Activated CD4-positive, alpha-beta T cell treated with anti-CD3 and anti-CD28 coated beads, Interleukin-2, amount 10 ng/mL, durations not matched to agents 7 days and 5 days (primary cell): ENCODE measurements at places on chromosomes 3 and 15. TPM values are rescaled to one million over a fixed set of nuclear protein-coding genes. Genes with fewer than 3 reads are reported as not detected.

DNA sequence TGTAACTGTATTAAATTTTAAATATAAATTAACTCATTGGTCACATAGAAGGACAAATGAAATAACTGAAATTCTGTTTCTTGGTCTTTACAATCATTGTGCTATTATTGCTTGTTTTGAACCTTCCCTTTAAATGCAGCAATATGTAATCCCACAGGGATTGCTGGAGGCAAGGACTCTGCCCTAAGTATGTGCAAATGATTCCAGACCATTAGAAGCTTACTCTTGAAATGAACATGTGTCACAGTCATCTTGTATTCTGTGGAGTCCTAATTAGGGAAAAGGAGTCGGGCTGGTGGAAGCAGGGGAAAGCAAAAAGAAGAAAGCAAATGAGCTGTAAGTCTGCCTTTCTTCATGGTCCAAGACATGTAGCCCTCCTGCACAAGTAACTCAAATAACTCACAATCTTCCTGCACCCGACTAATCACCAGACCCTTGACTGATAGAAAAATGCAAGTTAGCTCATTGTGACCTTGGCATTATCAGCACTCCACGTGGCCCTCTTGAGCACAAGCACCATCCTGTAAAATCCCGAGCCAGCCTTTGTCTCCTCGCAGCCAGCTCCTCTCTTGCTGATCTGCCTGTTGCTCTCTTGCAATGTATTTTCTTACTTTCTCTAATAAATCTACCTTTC is 2.3 kb upstream of the TMPRSS7 start:
- H3K27ac ChIP-seq, result no peak overlapping the region
- H3K27me3 ChIP-seq, result peaks cover 2% of the 10 kb centered on the region
- no peaks in the 10 kb centered on the region for H3K4me1 ChIP-seq
- H3K36me3 ChIP-seq, result no peaks in the 10 kb centered on the region
- no peak for DNase-seq

GRCh38 chr3:108293858-108294257 is 2.5 kb upstream of the HHLA2 start:
- peaks cover 20% of the 10 kb centered on the region for H3K36me3 ChIP-seq
- DNase-seq, result peak; percentile 33
- H3K4me1 ChIP-seq, result peaks cover 69% of the 10 kb centered on the region
- peak overlapping the region; percentile 86 for H3K27ac ChIP-seq

DNA sequence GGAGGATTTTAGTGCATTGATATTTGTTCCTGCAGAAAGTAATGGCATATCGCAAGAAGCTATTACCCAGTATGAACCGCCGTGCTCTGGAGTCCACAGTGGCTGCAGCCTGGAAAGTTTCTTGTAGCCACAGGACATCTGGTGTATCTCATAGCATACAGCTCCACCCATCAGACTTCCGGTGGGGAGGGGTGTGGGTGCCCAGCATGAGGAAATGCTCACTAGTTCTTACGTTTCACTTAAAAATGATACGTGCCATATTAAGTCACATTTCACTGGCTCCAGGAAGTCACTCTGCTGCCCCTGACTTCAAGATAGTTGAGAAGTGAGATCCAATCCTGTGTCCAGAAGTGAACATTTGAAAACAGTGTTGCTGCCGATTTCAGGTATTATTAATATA is 990.4 kb downstream of the GBE1 start:
- H3K4me1 ChIP-seq, result no peaks in the 10 kb centered on the region
- no peaks in the 10 kb centered on the region for H3K36me3 ChIP-seq
- DNase-seq, result no peak
- H3K27me3 ChIP-seq, result no peaks in the 10 kb centered on the region
- no peak overlapping the region for H3K4me3 ChIP-seq

GRCh38 chr15:25709437-25710159 is 153.5 kb downstream of the ATP10A start:
- H3K4me3 ChIP-seq, result no peak overlapping the region
- no peaks in the 10 kb centered on the region for H3K4me1 ChIP-seq
- H3K27ac ChIP-seq, result no peak overlapping the region
- no peaks in the 10 kb centered on the region for H3K27me3 ChIP-seq
- peaks cover 13% of the 10 kb centered on the region for H3K36me3 ChIP-seq

GRCh38 chr3:139307072-139307491 is 36.7 kb upstream of the MRPS22 start:
- H3K4me3 ChIP-seq, result no peak overlapping the region
- no peak for DNase-seq
- peaks cover 9% of the 10 kb centered on the region for H3K4me1 ChIP-seq
- peaks cover 3% of the 10 kb centered on the region for H3K27me3 ChIP-seq
- H3K36me3 ChIP-seq, result no peaks in the 10 kb centered on the region
- no peak overlapping the region for H3K27ac ChIP-seq

GRCh38 chr3:164479406-164479805 is 598.9 kb downstream of the SI start:
- H3K4me3 ChIP-seq, result no peak overlapping the region
- DNase-seq, result no peak

- H3K4me1 ChIP-seq, result peaks cover 41% of the 10 kb centered on the region
- no peaks in the 10 kb centered on the region for H3K36me3 ChIP-seq
- H3K27me3 ChIP-seq, result peaks cover 4% of the 10 kb centered on the region
- H3K4me3 ChIP-seq, result no peak overlapping the region
- no peak for DNase-seq
Observed at GRCh38 chr15:60651734-60652141, 172.8 kb upstream of the ICE2 start.

GRCh38 chr15:40059821-40060220 is 20.8 kb upstream of the SRP14 start:
- no peak overlapping the region for H3K27ac ChIP-seq
- no peaks in the 10 kb centered on the region for H3K27me3 ChIP-seq

DNA sequence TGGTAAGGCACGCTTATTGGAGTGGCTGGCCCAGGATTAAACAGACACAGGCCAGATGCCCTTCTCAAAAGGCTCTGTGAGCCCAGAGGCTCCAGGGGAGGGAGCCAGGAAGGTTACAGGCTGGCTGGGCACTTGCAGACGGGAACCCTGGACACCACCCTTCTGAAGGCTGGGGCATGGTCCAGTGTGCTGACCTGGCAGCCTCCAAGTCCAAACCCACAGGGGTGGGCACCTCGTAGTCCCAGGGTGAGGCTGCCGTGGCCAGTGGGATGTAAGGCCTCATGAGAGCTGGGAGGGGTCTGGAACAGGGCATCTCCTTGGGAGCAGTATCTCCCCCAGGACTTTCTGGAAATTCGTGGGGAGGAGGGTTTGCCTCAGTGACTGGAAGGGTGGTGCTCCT is 19.6 kb downstream of the EFCC1 start:
- DNase-seq, result no peak
- no peaks in the 10 kb centered on the region for H3K36me3 ChIP-seq
- H3K27ac ChIP-seq, result no peak overlapping the region
- H3K4me1 ChIP-seq, result peaks cover 28% of the 10 kb centered on the region
- no peak overlapping the region for H3K4me3 ChIP-seq

DNA sequence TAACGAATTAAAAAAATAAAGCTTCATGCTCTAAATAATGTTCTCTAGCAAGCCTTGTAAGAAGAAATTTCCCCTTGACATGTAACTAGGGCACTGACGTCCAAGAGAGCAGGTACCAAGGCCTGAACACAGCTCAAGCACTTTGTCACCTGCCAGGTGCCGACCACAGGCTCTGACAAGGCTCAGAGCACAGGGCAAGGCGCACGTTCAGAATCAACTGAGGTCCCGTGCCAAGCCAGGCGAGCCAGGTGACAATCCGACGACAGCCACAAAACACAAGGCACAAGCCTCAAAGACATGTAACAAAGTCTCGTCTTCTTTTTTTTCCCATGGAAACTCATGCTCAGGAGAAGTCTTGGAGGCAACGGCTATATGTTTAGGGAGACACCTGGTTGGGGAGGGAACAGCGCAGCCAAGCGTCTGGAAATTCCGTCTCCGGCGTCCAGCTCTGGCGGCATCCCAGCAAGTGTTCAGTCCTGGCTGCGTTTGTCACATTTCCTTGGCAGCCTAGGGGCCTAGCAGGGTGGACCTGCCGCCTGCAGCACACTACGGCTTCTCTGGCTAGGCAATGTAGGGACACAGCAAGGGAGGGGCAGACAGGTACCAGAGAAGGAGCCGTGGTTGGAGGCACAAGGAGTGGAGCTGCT is 76.7 kb downstream of the ADAMTS17 start:
- H3K4me3 ChIP-seq, result no peak overlapping the region
- H3K4me1 ChIP-seq, result no peaks in the 10 kb centered on the region
- H3K36me3 ChIP-seq, result no peaks in the 10 kb centered on the region
- H3K27me3 ChIP-seq, result no peaks in the 10 kb centered on the region
- no peak overlapping the region for H3K27ac ChIP-seq

DNA sequence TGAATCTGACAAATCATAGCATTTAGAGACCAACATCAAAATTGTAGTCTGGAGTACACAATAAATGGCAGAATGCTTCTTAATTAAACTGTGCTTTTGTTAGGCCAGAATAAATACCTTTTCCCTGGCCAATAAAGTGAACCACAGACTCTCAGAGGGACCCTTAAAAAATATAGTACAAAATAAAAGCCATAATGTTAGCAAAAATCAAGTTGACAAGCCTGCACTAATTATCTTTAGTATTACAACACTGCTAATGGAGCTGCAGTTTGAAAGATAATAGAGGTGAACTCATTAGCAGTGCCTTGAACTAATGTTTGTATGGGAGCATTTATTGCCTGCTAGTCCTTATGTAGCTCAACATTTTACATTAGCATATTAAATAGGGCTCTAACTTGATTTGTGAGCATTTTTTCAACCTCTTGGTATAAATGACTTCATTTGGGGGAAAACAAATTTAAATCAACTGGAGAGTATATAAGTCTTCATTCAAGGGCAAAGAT is 801.3 kb downstream of the EPHA3 start:
- DNase-seq, result no peak
- no peak overlapping the region for H3K27ac ChIP-seq
- H3K4me1 ChIP-seq, result no peaks in the 10 kb centered on the region
- no peaks in the 10 kb centered on the region for H3K36me3 ChIP-seq

DNA sequence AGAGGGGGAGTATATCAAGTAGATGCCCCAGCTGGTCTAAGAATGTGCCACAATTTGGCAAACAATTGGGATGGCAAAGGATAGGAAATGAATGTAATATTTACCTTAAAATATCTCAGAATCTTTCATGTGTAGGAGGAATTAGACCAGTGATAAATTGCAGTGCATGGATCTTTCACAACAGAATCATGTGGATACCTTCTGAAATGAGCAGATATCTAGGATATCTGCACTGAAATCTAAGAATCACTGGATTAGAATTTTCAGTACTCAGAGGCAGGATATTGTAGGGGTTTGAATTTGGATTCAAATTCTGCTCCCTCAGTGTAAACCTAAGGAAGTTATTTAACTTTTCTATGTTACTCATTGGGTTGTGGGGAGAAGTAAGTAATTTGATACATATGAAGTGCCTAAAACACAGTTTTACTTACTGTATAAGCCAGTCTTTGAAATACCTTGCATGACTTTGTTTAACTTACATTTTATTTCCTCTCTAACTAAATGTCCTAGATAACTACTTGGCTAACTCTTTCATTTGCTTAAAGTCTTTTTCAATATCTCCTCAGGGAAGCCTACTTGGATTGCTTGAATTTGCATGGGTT is 8.8 kb downstream of the IL1RAP start:
- H3K27ac ChIP-seq, result no peak overlapping the region
- no peak for DNase-seq
- H3K4me1 ChIP-seq, result no peaks in the 10 kb centered on the region

DNA sequence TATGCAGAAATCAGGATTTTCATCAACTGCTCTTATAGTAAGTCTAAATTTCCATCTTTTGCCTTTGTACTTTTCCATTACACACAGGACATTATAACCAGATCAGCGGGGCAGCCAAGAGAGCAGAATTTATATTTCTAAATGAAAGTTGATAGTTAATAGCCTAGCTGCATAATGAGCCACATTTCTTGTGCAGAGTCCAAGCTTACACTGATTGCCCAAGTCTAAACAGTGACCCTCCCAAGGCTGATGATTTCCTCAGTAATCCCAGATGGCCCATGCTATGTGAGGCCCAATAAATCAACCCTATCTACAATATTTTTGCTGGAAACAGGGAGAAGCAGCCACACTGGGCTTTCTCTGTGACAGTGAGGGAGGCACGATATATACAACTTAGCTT is 475.8 kb upstream of the KCNMB2 start:
- H3K27ac ChIP-seq, result no peak overlapping the region
- no peaks in the 10 kb centered on the region for H3K4me1 ChIP-seq
- H3K27me3 ChIP-seq, result no peaks in the 10 kb centered on the region
- H3K4me3 ChIP-seq, result no peak overlapping the region
- DNase-seq, result no peak

DNA sequence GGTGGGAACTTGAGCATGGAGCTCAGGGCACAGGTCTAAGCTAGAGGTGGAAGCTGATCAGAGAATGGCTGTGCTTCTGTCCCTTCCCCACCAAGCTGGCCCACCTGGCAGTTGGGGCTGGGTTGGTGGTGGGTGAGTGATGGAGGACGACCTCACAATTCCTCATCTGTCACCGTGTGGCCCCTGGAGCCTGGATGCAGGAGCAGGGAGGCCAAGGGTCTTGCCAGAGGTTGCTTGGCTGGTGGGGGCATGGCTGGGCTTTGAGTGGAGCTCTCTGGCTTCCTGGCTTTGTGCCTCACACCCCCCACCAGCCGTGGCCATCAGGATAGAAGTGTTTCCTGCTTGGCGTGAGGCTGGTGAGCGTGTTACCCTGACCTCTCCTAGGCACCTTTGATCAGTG is 36.0 kb downstream of the FBLN2 start:
- H3K27ac ChIP-seq, result no peak overlapping the region
- H3K4me1 ChIP-seq, result peaks cover 2% of the 10 kb centered on the region
- H3K36me3 ChIP-seq, result no peaks in the 10 kb centered on the region
- no peak overlapping the region for H3K4me3 ChIP-seq

GRCh38 chr15:62748196-62748595 is 294.4 kb upstream of the TPM1 start:
- H3K4me3 ChIP-seq, result no peak overlapping the region
- DNase-seq, result no peak
- no peaks in the 10 kb centered on the region for H3K36me3 ChIP-seq
- H3K4me1 ChIP-seq, result no peaks in the 10 kb centered on the region

DNA sequence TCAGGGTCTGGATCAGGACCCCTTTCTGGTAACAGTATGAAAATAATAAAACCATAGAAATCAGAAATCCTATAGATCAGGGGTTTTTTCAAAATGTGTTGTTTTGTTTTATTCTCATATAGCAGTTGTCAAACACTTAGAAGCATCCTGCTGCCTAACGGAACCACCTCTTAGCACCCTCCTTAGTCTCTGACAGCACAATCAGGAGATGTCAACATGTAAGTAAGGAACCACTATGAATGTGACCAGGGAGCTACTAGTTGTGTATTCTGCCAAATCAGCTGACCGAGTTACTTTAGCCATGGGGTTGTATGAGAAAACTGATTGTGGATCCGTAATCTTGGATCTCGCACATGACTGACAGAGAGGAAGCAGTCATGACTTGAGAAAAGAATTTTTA is 22.2 kb downstream of the CCDC39 start:
- H3K27me3 ChIP-seq, result peaks cover 20% of the 10 kb centered on the region
- H3K36me3 ChIP-seq, result no peaks in the 10 kb centered on the region
- no peak for DNase-seq
- H3K4me1 ChIP-seq, result no peaks in the 10 kb centered on the region
- no peak overlapping the region for H3K27ac ChIP-seq
- no peak overlapping the region for H3K4me3 ChIP-seq

PLSCR2 gene
- not detected for total RNA-seq

SYNPR gene
- not detected for total RNA-seq

EBLN2 gene
- total RNA-seq, result 6.9 TPM

AMT gene
- total RNA-seq, result 6.3 TPM

ANKRD34C gene
- not detected for total RNA-seq

GOLGA8M gene
- total RNA-seq, result 1.8 TPM

ZBED2 gene
- 3.6 TPM for total RNA-seq

CCDC39 gene
- not detected for total RNA-seq

USF3 gene
- total RNA-seq, result 20.4 TPM

C3orf20 gene
- not detected for total RNA-seq

CLRN1 gene
- total RNA-seq, result not detected

LMAN1L gene
- 0.92 TPM for total RNA-seq

XCR1 gene
- total RNA-seq, result not detected

TNFAIP8L3 gene
- not detected for total RNA-seq

SI gene
- not detected for total RNA-seq
